ENCODE measurements at places on chromosomes 12 and 14.

DNA sequence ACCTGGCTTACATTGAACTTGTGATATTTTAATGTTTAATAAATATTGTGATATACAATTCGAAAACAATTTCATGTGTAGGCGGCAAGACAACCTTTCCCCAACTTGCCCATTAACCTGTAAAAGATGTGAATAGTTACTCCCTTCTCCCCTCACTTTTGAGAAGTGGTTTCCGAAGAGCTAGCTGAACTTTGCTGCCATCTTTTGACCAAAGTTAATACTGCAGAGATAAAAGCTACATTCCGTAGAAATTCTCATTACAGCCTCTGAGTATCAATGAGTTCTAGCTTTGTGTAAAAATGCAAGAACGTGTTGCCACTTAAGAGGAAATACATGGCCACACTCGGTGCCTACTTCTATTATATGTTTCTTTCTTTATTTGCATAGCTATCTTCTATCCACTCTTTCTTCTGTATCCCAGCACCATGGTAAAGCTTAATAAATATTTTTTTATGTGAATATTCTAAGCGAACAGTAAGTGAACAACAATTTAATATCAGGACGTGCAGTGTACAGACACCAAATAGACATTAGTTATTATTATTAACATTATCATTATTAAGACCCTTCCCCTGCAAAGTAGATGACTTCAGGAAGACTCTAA, 105.1 kb upstream of the TMEM260 start:
- DNase-seq = no peak

GRCh38 chr12:5043589-5044419, at the start of gene KCNA5:
Gene KCNA5, plus strand, starts transcription at chr12:5043879. Its CDS starts 269 bp downstream, at chr12:5044148.
- no peak for DNase-seq

- DNase-seq = no peak
These were observed 49.2 kb downstream of the PSMA6 start for GRCh38 chr14:35341454-35341750.

- DNase-seq = no peak
These were observed 187.4 kb upstream of the KITLG start for GRCh38 chr12:88767699-88768098.

DNA sequence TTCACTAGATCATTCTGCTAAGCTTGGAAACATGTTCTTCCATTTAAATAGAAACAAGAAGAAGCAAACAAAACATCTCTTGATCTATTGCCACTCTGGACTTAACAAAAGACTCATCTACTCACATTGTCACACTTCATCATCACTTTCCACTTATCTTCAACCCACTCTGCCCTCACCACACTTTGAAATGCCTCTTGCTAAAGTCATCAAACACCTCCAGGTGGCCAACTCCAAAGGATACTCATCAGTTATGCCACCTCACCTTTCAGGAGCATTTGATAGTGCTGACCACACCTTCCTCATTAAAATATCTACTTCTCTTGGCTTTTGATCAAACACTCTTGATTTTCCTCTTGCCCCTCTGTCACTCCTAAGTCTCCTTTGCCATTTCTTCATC, 7.2 kb downstream of the EFCAB11 start:
- no peak for DNase-seq

DNA sequence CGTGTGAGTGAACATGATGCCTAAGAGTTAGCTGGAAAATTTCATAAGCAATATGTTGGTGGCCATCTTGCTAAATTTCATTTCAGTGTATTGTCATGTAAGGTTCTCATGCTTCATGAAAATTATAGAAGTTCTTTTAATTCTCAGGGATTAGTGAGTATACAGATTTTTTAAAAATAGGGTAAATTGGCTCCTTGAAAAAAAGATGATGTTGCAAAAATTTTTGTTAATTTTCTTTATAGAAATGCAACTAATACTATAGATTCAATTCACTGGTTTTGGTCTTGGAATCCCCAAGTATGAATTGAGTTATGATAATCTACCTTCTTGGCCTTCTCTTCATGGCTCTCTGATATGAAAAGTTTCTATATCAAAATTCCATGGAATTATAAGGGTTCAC, 75.4 kb downstream of the NTN4 start:
- DNase-seq = no peak

DNA sequence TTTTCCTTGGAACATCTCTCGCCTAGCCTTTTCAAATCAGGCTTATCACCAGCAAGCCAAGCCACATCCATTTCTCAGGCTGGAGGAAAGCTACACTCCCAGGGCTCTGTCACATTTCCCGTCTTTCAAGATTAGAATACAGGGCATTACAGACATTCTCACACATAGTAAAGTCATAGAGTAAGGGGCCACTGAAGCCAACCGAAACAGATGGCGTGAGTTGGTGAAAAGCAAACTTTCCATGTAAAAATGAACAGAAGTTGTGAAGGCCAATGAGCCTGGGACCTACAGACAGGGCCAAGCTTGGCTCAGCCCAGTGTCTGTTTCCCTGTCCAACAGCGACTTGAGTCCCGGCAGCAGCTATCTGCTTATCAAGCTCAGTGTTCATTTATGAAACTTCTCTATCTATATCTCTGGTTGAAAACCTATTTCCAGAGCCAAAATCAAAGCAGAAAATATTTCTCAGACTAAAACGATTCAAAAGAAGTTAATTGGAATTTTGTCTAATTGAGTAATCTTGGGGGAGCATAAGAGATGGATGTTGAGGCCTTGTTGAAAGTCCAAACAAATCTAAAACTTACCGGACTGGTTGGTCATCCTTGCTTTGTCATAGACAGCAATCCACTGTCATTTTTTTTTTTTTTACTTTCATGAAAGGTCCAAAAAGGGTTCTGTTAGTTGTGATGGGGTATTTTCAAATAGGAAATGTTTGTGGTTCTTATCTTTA, 105.6 kb downstream of the DAAM1 start:
- no peak for DNase-seq

- DNase-seq = no peak
These were observed 412.3 kb downstream of the RAD51B start for GRCh38 chr14:68231898-68232297.

DNA sequence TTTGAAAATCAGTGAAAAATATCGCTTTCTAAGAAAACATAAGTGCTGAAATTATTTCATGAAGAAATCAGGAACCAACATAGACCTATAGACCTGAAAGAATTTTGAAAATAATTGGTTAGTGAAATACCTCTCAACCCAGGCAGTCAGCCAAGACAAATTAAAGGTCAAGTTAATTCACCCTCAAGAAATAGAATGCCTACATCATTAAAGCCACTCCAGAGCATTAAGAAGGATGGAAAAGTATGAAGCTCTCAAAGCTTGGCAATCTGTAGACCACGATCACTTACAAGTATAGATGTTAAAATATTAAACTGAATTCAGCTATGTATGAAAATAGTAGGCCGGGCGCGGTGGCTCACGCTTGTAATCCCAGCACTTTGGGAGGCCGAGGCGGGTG, 48.3 kb downstream of the SFSWAP start:
- DNase-seq = no peak
